CD4-positive, alpha-beta T cell treated with Interleukin-10 for 1 hour (primary cell): ENCODE measurements at places on chromosomes 5 and 9.

DNA sequence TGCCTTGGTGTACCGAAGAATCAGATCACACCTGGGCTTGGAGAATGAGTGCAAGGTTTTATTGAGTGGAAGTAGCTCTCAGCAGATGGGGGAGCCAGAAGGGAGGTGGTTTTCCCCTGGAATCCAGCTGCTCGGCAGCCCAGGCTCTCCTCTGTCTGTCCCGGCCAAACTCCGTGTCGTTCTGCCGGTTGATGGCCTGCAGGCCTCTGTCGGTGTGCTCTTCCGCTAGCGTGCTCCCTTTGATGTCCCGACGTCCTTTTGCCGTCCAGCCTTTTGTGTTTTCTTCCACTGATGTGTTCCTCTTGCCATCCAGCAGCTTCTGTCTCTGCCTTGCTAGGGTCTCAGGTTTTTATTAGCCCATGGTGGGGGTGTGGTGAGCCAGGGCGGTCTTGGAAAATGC, 28.0 kb upstream of the MIER3 start:
- no peak for DNase-seq

GRCh38 chr9:94159069-94159939, 75.0 kb downstream of the PTPDC1 start:
- DNase-seq = no peak

- DNase-seq = no peak
Observed at GRCh38 chr9:93120846-93121315, 13.2 kb downstream of the NINJ1 start.

DNA sequence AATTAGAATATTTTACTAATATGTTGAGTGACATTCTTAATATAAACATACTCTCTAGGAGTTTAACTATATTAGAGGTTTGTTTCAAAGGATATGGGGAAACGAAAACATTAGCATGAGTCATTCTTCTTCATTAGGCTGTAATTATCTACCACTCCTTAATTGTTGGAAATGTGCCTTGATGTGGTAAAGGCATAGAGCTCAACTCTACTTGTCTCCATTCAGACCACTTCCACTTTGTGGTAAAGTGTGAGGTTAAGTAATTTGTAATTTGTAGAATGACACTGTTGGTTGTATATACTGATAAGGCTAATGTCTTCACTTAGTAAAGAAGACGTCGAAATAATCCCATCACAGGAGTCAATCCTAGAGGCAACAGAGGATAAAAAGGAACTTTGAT, 58.1 kb downstream of the HAPLN1 start:
- DNase-seq = no peak

DNA sequence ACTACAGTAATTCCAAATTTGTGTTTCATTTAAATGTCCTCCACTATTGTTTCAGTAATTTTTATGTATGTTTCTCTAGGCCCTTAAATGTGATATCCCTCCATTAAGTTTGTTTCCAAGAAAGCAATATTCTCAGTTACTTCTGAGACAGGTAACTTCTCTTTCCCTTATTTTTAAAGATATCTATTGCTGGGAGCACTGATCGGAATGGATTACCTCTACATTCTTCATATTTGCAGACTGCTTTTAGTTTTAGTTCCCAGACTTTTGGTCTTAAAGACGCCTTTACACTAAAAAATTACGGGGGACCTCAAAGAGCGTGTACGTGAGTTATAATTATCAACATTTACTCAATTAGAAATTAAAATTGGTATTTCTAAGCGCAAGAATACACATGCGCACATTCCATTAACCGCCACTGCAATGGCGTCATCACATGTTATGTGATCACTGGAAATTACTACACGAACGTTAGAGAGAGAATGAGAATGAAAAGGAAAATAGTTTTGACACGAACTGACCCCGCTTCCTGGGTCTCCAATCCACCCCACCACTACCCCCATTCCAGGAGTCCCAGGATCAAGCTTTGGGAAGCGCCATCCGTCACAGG, 519 bp upstream of the RAD50 start:
- no peak for DNase-seq

- DNase-seq = no peak
Observed at GRCh38 chr5:19777363-19777762, 210.6 kb downstream of the CDH18 start.

DNA sequence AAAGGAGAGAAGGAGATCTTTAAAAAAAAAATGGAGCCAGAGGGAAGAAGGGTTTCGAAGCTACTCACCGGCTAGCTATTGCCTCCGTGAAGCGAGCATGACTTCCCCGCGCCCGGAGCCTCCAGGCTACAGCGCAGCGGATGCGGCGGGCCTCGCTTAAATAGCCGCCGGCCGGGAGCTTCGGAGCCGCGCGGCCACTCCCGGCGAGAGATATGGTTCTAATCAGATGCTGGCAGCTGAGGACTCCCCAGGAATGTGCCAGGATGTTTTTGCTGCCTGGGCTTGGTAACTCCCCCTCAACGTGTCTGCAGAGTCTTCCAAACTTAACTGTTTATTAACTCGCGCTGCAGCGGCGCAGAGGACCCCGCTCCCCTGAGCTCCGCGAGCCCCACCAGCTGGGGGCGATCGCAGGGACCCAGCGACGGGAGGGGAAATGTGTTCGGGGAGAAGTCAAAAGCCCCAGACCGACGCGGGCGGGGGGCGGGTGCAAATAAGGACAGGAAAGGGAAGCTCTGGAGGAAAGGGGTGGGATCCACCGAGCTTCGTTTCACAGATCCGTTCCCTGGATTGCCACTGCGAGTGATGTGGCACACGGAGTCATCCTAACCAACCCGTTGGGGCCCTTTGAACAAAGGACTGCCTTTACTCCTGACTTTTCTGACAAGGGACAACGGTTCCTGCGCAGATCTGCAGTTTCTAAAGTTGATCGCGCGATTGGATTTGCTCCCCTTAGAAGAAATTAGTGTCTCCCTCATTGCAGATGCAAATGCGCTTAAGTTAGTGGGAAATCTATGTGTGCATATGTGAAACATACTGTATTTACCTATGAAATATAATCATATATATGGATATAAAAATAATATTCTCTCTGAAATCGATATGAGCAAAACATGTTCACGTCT, at the start of gene DAB2:
Gene DAB2, minus strand, starts transcription at position 245 of the 902 bp plus-strand sequence. CDS start 30,660 bp downstream, outside the sequence.
- peak; percentile 35 for DNase-seq

DNA sequence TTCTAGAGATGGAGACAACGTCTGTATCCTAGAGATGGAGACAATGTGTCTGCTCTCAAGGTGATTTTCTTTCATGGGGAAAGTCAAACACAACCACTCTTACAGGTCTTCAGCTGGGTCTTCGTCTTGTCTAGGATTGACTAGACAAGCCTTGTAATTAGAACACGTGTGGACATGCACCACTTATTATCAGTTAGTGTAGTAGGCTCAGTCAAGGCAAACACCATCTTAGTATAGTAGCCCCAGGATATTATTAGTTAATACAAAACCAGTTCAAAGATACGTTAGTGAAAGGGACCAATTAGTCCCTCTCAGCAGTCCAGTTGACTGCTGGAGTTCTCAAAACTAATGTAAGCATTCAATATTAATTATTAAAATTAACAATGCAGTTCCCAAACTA, 15.1 kb upstream of the CCL28 start:
- no peak for DNase-seq

GRCh38 chr9:110087605-110088004, 120.4 kb downstream of the C9orf152 start:
- DNase-seq = no peak

GRCh38 chr9:89916001-89916597, 311.3 kb downstream of the GADD45G start:
- DNase-seq = no peak

- DNase-seq = no peak
Observed at GRCh38 chr5:130251931-130252330, 347.7 kb downstream of the CHSY3 start.

GRCh38 chr9:37582548-37583157, 6.5 kb upstream of the FBXO10 start:
- DNase-seq = peak; percentile 53

- DNase-seq = no peak
Observed at GRCh38 chr5:139660105-139660922, 12.2 kb downstream of the CXXC5 start.

- DNase-seq = no peak
Observed at GRCh38 chr5:151703227-151703626, 16.5 kb upstream of the SPARC start.

GRCh38 chr5:156328766-156329165, 1.8 kb downstream of the SGCD start:
- no peak for DNase-seq

DNA sequence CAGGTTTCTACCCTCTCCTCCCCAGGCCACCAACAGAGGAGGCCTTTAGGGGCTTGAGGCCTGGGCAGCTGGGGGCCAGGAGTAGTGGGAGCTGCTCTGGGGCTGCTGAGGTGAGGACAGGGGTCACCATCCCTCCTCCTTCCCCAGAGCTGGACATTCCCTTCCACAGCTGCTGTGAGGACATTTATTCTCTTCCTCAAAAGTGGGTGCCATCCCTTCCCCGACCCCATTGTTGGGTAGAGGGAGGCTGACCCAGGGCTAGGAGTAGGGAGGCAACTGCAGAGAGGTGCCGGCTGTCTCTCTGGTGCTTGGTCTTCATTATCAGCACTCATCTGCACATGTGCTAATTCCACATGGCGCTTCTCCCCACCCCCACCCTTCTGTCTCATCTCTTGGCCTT, 113.9 kb upstream of the FBXL7 start:
- DNase-seq = no peak

GRCh38 chr5:36535378-36535777, 71.0 kb upstream of the SLC1A3 start:
- DNase-seq = no peak

DNA sequence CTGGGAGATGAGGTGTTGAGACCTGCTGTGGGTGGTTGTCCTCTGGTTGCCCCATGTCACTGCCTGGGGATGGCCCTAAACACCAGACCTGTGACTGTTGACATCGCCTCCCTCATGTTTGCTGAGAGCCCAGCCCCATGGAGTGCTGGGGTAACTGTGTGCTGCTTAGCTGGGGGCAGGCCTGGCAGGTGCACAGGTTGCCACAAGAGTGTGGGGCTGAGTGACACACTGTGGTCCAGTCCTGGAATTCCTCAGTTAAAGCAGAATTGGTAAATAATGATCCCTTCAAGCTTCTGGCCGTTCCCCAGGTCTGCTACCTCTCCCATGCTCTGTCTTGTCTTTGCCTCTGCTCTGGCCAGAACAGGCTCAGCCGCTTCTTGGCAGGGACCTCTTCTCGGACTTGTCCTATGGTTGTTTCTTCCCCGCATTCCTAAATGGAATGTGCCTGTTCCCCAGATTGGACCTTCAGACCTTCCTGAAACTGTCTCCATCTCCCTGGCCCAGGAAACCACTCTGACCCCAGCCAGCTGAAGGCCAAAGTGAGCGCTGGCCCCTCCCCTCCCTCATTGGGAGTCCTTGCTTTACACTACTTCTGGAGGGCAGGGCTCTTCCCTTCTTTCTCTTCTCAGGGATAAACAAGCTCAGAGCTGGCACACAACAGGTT, 61.2 kb upstream of the PITX1 start:
- no peak for DNase-seq

GRCh38 chr5:57948091-57948490, 465.5 kb upstream of the ACTBL2 start:
- no peak for DNase-seq

GRCh38 chr9:134381671-134382516, 55.6 kb downstream of the RXRA start:
- peak; percentile 77 for DNase-seq

- DNase-seq = no peak
Observed at GRCh38 chr5:138386290-138386689, 33.8 kb downstream of the KDM3B start.

- no peak for DNase-seq
Observed at GRCh38 chr9:93644397-93645088, 68.2 kb downstream of the PHF2 start.

DNA sequence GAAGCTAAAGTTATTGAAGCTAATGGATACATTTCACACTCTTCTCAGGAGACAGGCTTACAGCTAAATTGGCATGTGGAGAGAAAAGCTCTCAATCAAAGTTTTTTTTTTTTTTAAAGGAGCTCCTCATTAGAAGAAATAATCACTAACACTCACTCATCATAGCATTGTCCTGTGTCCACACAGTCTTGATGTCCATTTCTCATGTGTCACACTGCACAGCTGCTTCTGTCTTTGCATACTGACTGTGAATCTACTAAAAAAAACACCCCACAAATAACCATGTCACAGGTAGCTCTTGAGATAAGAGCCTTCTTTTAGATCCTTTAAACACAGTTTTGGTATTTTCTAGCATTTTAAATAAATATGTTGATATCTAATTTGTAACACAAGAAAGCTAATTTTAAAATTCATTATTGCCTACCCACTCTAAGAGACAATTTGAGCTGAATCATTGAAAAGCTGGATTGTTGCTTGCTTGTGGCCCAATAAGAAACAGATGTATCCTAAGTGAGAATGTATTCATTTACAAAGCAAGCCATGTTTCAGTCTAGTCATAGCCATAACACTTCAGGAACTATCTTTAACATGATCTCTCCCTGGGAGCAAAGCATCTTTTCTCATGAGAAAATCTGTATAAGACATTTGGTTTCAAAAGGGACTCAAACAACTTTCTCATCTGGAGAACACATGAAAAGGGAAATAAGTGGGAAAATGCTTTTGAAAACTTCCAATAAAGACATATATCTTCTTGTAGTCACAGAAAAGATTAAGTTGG, 48.1 kb upstream of the PCSK1 start:
- DNase-seq = no peak

- DNase-seq = no peak
Observed at GRCh38 chr5:149616727-149617285, 35.5 kb downstream of the ARHGEF37 start.

DNA sequence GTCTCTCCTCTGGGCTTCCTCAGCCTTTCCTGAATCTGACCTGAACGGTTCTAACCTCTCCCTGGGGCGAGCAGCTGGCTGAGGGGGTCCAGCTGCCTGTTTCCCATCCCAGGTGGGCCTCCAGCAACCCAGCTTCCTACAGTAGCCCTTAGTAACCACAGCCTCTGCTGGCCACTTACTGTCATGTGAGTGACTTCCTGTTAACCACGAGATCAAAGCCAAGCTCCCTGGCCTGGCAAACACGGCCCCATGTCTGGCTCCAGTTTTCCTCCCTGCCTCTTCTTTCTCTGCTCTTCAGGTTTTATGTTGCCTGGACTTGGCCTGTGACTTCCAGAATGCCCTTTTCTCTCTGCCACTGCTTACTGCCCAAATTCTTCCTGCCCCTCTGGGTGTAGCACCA, 47.2 kb upstream of the DAB2IP start:
- DNase-seq = no peak

DNA sequence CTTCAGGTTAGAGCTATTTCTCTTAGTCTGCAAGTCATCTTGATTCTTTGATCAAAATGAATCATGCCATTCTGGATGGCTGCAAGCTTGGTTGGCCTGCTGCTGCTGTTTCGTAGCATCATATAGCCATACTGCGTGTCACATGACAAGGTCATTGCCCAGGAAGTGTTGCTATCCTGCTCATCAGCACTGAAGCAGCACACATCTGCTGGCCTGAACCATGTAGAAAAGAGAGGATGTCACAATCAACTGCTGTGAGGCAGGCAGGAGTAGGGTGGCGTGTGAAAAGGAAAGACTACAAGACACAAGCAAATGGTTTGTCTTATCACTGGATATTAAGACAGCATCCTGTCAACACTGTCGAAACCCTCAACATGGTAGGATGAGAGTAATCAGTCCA, 376.7 kb upstream of the RORB start:
- DNase-seq = no peak

GRCh38 chr9:121735065-121735792, 83.8 kb downstream of the DAB2IP start:
- DNase-seq = no peak

- no peak for DNase-seq
Observed at GRCh38 chr5:28544501-28544900, 1506.1 kb upstream of the CDH9 start.

GRCh38 chr9:20030221-20030620, 241.4 kb upstream of the SLC24A2 start:
- no peak for DNase-seq
